A172 (cell line): ENCODE measurements at places on chromosomes 6 and 20.
A peak's percentile ranks its signal among the peaks of the same experiment; 100 is the strongest.

GRCh38 chr6:127119102-127120022, 891 bp downstream of the RSPO3 start:
- DNase-seq = no peak

DNA sequence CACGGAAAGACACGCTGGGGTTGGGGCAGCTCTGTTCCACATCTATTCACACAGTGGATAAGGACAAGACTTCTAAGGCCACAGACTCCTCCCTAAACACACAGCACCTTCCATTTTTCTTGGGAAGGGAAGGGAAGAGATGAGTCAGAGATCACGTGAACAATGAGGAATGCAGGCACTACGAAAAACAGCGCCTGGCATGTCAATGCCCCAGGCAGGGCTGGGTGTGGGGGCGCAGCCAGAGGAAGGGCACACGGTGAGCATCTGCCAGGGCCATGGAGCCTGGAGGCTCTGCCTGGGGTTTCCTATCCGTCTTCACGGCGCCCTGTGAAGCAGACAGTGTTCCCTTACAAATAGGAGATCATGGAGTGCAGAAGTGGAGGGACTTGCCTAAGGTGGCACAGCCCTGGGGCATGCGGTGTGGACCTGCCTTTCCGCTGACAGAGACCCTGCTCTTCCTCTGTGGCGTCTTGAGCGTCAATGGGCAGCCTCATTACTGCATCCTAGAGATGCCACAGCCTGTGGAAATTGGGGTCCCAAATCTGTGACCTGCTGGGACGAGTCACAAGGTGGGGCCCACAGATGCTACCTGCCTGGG, 15.4 kb downstream of the UNC93A start:
- peak; percentile 76 for DNase-seq

DNA sequence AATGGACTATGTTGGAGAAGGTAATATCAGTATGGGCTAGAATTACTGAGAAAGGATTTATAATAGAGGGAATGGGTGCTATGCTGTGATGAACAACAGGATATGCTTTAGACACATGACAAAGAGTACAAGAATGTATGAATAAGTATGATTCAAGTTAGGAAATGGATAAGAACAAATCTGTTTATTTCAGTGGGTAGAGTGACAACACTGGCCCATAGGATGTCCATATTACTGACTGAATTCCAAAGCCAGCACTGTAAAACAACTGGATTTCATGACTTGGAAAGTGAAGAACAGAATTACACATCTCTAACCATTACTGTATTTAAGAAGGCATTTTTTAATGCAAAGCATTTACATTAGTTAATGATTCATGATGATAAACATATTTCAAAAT, 35.9 kb downstream of the EPM2A start:
- DNase-seq = peak; percentile 59

DNA sequence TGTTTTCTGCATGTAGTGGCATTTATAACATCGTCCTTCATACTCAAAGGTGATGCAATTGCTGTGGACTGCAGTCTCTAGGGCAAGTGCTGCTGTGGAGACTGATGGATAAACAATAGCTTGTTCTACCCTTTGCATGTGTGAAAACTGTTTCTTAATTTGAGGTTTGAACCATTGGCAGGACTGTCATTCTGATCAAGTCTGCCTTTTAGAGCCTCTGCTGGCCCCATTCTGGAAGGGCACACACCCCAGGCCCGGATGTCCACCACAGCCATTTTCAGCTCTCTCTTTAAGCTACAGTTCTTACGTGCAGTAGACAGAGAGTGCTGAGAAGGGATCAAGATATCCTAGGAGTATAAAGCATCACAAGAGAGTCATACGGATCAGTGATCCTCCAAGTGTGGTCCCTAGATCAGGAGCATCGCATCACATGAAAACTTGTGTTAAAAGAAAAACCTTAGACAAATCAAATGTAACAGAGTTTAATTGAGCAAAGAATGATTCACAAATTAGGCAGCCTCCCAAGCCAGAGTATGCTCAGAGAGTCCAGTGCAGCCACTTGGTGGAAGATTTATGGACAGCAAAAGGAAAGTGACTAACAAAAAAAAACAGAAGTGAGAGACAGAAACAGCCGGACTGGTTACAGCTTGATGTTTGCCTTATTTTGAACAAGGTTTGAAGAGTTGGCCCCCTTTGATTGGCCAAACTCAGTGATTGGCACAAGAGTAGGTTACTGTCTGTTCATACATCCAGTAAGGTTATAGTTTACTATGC, 52.0 kb downstream of the FRK start:
- DNase-seq = peak; percentile 81

- DNase-seq = peak; percentile 65
These were observed at the start of gene MAP3K5 for GRCh38 chr6:136792410-136793262. MAP3K5 (minus strand) TSS chr6:136792477; CDS start chr6:136792157, 320 bp downstream.

GRCh38 chr6:157675831-157676230, 147.2 kb upstream of the SNX9 start:
- no peak for DNase-seq

GRCh38 chr6:44593539-44593944, 206.0 kb downstream of the CDC5L start:
- peak; percentile 66 for DNase-seq

GRCh38 chr6:157982102-157982562, 469 bp downstream of the SYNJ2 start:
- no peak for DNase-seq

DNA sequence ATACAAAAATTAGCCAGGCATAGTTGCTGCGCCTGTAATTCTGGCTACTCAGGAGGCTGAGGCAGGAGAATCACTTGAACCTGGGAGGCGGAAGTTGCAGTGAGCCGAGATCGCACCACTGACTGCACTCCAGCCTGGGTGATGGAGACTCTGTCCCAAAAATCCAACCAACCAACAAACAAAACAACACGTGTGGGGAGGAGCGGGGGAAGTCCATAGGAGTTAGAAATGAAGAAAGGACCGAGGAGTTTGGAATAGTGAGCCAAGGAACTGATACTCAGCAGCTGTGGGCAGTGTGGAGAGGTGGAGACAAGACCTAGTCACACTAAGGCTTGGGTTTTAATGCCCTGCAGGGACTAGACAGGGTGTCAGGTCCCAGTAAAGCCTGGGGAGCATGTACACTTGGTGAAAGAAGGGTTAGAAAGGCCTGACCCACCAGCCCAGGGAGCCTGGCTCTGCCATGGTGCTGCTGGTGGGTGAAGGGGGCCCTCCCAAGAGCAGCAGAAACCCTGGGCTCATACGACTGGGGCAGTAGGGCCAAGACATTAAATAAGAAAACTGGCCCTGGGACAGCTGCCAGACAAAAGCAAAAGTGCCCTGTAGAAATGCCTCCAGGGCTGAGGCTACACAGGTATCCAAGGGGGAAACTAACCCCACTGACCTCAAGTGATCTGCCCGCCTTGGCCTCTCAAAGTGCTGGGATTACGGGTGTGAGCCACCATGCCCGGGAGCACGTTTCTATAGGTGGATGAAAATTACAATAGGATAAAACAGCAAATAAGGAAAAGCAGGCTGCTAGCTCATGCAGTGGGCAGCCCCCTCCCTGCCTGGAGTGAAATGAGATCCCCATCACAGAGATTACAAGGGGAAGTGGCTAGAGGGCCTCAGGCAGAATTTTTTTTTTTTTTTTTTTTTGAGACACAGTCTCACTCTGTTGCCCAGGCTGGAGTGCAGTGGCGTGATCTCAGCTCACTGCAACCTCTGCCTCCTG, 58.0 kb downstream of the MYH7B start:
- DNase-seq = no peak

- no peak for DNase-seq
These were observed 114.7 kb downstream of the EDN3 start for GRCh38 chr20:59414936-59415623.

- no peak for DNase-seq
These were observed 515.2 kb downstream of the MAFB start for GRCh38 chr20:40173872-40174271.
